Stomach (tissue), 19 donors: ENCODE measurements at places on chromosomes 1 and 21. TPM values are rescaled to one million over a fixed set of nuclear protein-coding genes. Genes with fewer than 3 reads are reported as not detected.

DNA sequence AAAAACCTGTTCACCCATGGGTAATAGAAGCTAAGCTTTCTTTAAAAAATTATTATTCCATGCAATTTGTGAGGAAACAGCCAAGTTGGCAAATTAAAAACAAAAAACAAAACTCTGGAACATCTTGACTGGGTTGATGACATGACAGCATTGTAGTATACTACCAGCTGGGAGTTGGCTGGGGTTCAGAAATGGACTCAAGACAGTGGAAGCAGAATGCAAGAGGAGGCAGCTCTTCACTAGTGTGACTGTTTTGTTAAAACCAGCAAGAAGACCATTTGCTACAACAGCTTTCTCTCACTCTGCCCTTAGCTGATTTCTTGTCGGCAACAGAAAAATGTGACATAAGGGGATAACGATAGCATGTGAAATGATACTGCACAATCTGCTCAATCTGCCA, 1298.9 kb upstream of the ADGRL4 start:
- H3K27me3 ChIP-seq = no peaks in the 10 kb centered on the region
- no peak for DNase-seq
- no peak overlapping the region for H3K4me3 ChIP-seq
- H3K36me3 ChIP-seq = no peaks in the 10 kb centered on the region

The CDKN2C gene
- total RNA-seq = 9.4 TPM

- no peak for DNase-seq
- no peak overlapping the region for H3K27ac ChIP-seq
- H3K27me3 ChIP-seq = no peaks in the 10 kb centered on the region
- peaks cover 9% of the 10 kb centered on the region for H3K36me3 ChIP-seq
- peak overlapping the region; percentile 35 for H3K4me3 ChIP-seq
- H3K4me1 ChIP-seq = peaks cover 9% of the 10 kb centered on the region
Observed at GRCh38 chr1:178869119-178869697, 1.7 kb downstream of the ANGPTL1 start.

- peaks cover 53% of the 10 kb centered on the region for H3K4me1 ChIP-seq
- H3K27me3 ChIP-seq = no peaks in the 10 kb centered on the region
- H3K36me3 ChIP-seq = peaks cover 41% of the 10 kb centered on the region
- peak overlapping the region; percentile 92 for H3K27ac ChIP-seq
Observed at GRCh38 chr1:2556678-2557481, 709 bp downstream of the TNFRSF14 start.

GRCh38 chr1:20603504-20604464, 14.9 kb downstream of the CDA start:
- no peaks in the 10 kb centered on the region for H3K36me3 ChIP-seq
- no peak for DNase-seq
- H3K4me3 ChIP-seq = no peak overlapping the region
- H3K27ac ChIP-seq = no peak overlapping the region

DNA sequence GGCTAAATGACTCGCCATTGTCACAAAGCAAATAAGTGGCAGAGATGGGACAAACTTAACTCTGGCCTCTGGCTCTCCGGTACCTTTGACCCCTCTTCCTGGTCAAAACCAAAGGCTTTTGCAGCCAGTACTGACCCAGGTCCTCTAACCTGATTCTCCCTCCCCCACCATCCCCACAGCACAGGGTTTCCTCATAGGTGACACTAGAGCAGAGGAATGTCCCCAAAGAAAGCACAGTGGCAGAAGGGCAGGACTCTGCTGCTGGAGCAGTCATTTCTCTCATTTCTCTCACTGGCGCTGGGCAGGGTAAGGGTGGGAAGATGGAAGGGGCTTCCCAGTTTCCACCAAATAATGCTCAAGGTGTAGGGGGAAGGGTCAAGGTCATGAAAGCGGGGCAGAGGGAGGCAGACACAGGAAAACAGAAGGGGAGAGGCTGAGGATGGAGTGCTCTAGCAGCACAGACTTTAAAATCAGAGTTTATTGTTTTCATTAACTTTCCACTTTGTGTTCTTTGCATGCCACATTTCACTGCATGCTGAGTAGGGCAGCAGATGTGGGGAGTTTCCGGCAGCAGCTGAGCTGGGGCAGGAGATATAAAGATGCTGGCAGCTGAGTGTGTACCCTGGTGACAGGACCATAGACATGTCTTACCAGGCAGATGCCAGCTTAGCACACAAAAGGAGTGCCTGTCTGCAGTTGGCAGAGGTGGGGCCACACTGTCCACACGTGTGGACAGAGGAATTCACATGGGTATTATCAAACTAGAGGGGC, 80.5 kb downstream of the FAM78B start:
- H3K4me3 ChIP-seq = no peak overlapping the region
- no peak for DNase-seq
- H3K4me1 ChIP-seq = peaks cover 4% of the 10 kb centered on the region
- H3K27ac ChIP-seq = no peak overlapping the region
- H3K36me3 ChIP-seq = no peaks in the 10 kb centered on the region
- no peaks in the 10 kb centered on the region for H3K27me3 ChIP-seq

GRCh38 chr1:200468264-200469001, 58.6 kb upstream of the ZNF281 start:
- H3K4me1 ChIP-seq = no peaks in the 10 kb centered on the region
- H3K4me3 ChIP-seq = no peak overlapping the region
- DNase-seq = no peak
- no peak overlapping the region for H3K27ac ChIP-seq
- no peaks in the 10 kb centered on the region for H3K27me3 ChIP-seq

GRCh38 chr21:35909456-35910223, 150.7 kb downstream of the SETD4 start:
- H3K27ac ChIP-seq = no peak overlapping the region
- no peaks in the 10 kb centered on the region for H3K27me3 ChIP-seq
- no peaks in the 10 kb centered on the region for H3K4me1 ChIP-seq
- H3K4me3 ChIP-seq = no peak overlapping the region
- H3K36me3 ChIP-seq = no peaks in the 10 kb centered on the region
- no peak for DNase-seq
